ENCODE measurements at places on chromosomes 1 and 21. TPM values are rescaled to one million over a fixed set of nuclear protein-coding genes. Genes with fewer than 3 reads are reported as not detected.
A peak's percentile ranks its signal among the peaks of the same experiment; 100 is the strongest.

The OR2L3 gene
- 0.27 TPM for total RNA-seq

The S100A1 gene
- 2.6 TPM for total RNA-seq

The CYP4Z1 gene
- total RNA-seq: not detected

The CGN gene
- 0.77 TPM for total RNA-seq

The H3-3A gene
- total RNA-seq: 490 TPM

The C1orf94 gene
- not detected for total RNA-seq

- no peaks in the 10 kb centered on the region for H3K36me3 ChIP-seq
- DNase-seq: peak; percentile 48
- H3K27me3 ChIP-seq: no peaks in the 10 kb centered on the region
- H3K4me3 ChIP-seq: no peak overlapping the region
- peaks cover 24% of the 10 kb centered on the region for H3K4me1 ChIP-seq
These were observed 85.1 kb downstream of the KCNN3 start for GRCh38 chr1:154784924-154785531.

GRCh38 chr1:59674595-59674994 is 140.2 kb upstream of the HOOK1 start:
- no peaks in the 10 kb centered on the region for H3K36me3 ChIP-seq
- H3K4me3 ChIP-seq: no peak overlapping the region
- no peak for DNase-seq
- peaks cover 53% of the 10 kb centered on the region for H3K4me1 ChIP-seq
- H3K27me3 ChIP-seq: no peaks in the 10 kb centered on the region
- peak overlapping the region; percentile 81 for H3K27ac ChIP-seq

DNA sequence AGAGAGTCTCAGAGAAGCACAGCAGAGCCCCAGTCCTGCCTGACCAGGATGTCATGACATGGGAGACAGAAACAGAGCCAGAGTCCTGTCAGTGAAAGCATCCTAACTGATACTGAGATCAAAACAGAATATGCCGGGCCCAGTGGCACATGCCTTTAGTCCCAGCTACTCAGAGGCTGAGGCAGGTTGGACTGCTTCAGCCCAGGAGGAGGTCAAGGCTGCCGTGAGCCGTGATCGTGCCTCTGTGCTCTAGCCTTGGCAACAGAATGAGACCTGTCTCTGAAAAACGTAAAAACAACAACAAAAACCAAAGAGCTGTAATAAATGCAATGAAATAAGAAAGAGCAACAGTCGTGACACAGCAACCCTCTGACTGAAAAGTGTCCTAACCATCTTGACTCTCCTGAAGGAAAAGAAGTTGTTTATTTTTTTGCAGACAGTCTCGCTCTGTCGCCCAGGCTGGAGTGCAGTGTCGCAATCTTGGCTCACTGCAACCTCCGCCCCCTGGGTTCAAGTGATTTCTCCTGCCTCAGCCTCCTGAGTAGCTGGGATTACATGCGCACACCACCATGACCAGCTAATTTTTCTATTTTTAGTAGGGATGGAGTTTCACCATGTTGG is 189.2 kb downstream of the SLC45A1 start:
- H3K4me1 ChIP-seq: peaks cover 28% of the 10 kb centered on the region
- H3K4me3 ChIP-seq: no peak overlapping the region
- H3K36me3 ChIP-seq: no peaks in the 10 kb centered on the region
- DNase-seq: no peak
- H3K27me3 ChIP-seq: no peaks in the 10 kb centered on the region
- no peak overlapping the region for H3K27ac ChIP-seq

DNA sequence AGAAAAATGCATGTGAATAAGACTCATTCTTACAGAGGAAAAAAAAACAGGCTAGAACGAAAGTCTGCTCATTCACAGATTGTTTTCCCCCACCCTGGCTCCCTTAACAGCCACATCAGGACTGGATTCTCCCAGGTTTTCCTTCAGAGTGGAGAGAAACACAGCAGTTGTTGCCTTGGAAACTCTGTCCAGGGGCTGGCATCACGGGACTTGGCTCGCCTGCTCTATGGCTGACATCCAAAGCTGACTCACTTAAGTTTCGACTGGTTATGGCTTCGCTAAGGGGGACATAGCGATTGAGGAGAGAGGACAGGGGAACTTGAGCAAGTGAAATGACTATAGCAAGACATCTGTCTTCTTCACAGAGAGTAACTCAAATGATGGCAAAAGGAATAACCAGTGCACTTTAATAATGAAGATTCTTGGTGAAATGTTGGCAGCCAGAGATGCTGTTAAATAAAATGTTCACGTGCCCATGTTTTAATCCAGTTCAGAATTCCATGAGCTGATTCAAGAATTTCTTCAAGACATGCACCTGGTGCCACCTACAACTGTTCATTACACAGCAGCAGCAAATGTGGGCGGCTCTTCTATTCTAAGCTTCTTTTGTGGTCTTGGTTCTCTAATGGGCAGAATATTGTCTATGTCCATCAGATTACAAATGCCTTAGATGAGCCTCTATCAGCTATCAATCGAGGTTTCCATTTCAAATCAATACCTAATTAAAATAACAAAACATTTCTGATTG is 21.8 kb downstream of the MIS18A start:
- H3K36me3 ChIP-seq: no peaks in the 10 kb centered on the region
- H3K4me3 ChIP-seq: no peak overlapping the region
- no peaks in the 10 kb centered on the region for H3K4me1 ChIP-seq
- no peaks in the 10 kb centered on the region for H3K27me3 ChIP-seq

- H3K27ac ChIP-seq: no peak overlapping the region
- DNase-seq: no peak
- no peaks in the 10 kb centered on the region for H3K36me3 ChIP-seq
- H3K27me3 ChIP-seq: no peaks in the 10 kb centered on the region
- H3K4me1 ChIP-seq: peaks cover 9% of the 10 kb centered on the region
These were observed 15.9 kb downstream of the UCK2 start for GRCh38 chr1:165843304-165843703.

All from spleen (tissue), 13 donors.